ENCODE measurements at places on chromosomes 1 and 21.

DNA sequence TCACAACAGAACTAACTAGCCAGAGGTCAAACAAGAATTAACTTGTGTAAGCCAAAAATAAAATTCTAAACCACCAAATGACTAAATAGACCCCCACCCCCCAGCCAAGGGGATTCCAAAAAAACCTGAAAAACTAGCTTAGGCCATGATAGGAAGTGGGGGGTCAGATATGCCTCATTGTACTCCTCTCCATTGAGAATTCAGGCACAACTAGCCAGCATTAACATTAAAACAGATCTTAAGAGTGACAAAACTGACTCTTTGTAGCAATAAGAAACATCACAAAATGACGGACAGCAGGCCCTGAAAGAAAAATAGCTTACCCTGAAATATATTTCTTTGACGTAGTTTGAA, 103.0 kb upstream of the ETV3 start:
- DNase-seq, result no peak

DNA sequence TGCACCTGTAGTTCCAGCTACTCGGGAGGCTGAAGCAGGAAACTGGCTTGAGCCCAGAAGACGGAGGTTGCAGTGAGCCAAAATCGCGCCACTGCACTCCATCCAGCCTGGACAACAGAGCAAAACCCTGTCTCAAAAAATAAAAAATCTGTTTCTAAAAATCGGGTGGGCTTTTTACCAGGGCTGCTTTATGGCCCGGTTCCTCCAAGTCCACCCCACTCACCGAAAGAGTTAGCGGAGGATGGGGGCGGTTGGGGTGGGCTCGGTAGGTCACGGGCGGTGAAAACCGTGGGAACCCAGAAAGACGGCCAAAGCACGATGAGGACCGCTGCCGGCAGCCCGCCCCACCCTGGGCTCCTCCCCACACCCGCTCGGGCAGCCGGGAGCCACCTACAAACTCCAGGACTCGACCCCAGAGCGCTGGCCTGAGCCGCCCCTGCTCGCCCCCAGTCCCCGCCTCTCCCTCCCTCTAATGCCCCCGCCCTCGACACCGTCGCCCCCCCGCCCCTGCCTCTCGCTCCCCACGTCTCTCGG, 846 bp upstream of the PER3 start:
- DNase-seq, result no peak

GRCh38 chr1:172600615-172601014, 58.3 kb upstream of the FASLG start:
- DNase-seq, result no peak

DNA sequence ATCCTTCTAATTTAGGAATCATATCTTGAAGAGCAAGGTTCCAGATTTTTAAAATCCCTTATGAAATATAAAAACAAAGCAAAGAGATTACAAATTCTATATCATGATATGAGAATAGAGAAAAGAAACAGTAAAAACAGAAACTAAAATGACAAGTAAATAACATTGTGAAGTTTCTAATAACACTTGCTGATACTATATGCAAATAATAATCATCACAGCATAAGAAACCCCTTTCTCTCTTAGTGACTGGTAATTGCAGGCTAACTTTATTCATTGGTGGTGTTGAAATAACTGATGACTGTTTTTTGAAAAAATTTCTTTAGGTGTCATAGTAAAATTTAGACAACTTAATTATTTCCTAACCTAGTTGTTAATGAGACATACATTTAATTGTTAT, 281.6 kb downstream of the PLA2G4A start:
- DNase-seq, result no peak

- no peak for DNase-seq
These were observed 113.8 kb downstream of the CASZ1 start for GRCh38 chr1:10682449-10683309.

- no peak for DNase-seq
These were observed 70.3 kb upstream of the MROH9 start for GRCh38 chr1:170864876-170865538.

DNA sequence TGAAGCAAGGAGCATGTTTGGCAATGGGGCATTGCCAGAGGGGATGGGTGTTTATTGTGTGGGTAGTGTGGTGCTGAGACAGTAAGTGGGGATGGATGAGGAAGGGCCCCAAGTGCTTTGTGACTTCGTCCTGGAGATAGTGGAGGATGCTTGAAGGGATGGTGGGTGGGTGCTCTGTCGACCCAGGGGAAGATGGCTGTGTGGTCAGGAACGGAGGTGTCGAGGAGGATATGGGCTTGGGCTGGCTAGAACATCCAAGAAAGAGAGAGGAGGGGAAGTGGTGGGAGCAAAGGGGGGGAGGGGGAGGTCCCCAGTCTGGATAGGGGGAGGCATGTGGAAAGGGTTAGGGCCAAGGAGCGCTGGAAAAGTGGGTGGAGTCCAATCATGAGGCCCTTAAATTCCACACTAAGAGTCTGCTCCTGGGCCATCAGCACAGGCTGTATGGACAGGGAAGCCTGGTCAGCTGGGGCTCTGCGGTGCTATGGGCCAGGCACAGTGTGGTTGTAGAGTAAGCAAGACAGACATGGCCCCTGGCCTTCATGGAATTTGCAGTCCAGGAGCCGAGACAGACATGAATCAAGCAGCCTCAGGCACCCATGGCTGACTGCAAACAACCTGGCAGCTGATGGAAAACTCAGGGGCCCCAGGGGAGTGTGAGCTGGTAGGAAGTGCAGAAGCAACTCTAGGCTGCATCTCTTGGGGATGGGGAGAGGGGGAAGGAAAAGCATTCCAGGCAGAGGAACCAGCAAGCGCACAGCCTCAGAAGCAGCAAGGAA, 36.3 kb downstream of the EDN2 start:
- DNase-seq, result no peak

DNA sequence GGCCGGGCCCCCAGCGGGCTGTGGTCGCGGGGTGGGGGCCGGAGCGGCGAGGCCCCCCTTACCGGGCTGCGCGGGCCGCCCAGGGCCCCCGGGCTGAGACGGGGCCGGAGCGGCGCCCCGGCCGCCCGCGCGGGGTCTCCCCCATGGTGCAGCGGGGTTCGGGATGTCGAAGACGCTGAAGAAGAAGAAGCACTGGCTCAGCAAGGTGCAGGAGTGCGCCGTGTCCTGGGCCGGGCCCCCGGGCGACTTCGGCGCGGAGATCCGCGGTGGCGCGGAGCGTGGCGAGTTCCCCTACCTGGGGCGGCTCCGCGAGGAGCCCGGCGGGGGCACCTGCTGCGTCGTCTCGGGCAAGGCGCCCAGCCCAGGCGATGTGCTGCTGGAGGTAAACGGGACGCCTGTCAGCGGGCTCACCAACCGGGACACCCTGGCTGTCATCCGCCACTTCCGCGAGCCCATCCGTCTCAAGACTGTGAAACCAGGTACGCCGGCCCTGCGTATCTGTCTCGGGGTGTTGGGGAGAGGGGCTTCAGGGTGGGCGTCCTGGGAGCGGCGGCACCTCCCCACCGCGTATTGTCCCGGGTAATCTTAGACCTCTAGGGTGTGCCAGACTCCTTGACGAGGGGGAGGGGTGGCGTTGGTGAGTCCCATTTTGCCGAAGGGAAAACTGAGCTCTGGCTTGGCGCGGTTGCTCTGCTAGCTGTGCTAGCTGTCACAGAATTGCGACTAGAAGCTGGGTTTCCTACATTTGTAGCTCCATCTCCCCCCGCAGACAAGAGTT, 745 bp downstream of the MAGI3 start:
- peak; percentile 82 for DNase-seq

DNA sequence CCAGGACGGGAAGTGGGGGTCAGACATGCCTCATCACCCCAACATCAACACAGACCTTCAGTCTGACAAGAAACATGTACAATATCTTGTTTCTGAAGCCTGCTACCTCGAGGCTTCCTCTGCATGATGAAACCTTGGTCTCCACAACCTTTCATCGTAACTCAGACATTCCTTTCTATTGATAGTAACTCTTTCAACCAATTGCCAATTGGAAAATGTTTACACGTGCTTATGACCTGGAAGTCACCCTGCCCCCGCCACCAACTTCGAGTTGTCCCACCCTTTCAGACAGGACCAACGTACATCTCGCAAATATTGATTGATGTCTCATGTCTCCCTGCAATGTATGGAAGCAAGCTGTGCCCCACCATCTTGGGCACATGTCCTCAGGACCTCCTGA, 159.5 kb downstream of the ETS2 start:
- no peak for DNase-seq
